Stimulated activated CD8-positive, alpha-beta memory T cell treated with anti-CD3 and anti-CD28 coated beads, Interleukin-4, amount 100 ng/mL, for 24 hours (primary cell): ENCODE measurements at places on chromosomes 12 and 14.

- DNase-seq: no peak
Observed at GRCh38 chr12:65419284-65420072, 141.0 kb downstream of the MSRB3 start.

DNA sequence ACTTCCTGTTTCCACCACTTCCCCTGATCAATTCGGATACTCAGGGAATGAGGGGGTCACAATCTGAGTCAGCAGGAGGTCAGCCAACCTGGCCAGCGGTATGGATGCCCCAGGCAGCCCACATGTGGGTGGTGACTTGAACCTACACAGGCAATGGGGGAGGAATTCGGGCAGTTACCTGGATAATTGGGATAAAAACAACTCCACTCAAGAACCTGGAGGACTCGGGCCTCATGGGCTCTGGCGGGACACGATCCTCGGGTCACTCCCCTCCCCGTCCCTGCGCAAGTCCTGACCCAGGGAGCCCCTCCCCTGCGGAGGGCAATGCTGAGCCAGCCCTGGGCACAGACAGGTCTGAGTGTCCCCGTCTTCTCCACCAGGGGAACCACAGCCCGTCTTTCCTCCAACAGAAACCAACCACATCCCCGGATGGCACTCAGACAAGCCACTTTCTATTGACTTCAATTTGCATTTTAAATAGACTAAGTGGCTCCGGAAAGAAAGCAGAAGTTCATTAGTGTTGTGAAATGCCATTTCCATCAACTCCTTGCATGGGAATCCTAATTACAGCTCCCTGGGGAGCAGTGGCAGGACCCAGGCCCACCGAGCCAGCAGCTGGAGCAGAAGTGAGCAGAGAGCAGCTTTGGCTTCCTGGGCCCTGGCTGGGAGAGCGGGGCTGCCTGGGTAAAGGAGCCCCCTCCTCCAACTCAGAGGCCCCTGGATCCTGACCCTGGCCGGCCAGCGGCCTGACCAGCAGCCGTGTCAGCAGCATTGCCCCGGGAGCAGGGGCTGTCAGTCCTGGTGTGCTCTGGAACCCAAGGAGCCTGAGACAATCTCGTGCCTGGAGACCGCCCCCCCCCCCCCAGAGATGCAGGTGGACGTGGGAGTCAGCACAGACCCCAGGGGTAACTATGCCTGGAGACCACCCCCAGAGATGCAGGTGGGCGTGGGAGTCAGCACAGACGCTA, 374.1 kb downstream of the ADGRD1 start:
- no peak for DNase-seq

DNA sequence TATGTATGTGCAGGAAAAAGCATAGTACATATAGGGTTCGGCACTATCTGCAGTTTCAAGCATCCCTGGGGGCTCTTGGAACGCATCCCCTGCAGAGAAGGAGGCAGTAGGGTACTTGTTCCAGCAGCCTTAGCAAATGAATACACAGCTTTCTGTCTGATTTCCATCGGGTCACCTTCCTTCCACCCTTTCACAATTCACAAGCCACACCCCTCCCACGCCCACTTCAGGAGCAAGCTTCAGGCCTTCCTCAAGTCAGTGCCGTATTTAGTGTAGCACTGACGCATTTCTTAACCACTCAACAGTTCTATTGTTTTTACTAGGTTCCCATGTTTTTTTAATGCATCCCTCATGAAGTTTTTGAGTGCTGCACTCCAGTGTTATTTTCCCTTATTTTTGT, 64.2 kb downstream of the CLMN start:
- DNase-seq: no peak

GRCh38 chr14:69692594-69692993, 74.3 kb upstream of the SRSF5 start:
- DNase-seq: no peak

DNA sequence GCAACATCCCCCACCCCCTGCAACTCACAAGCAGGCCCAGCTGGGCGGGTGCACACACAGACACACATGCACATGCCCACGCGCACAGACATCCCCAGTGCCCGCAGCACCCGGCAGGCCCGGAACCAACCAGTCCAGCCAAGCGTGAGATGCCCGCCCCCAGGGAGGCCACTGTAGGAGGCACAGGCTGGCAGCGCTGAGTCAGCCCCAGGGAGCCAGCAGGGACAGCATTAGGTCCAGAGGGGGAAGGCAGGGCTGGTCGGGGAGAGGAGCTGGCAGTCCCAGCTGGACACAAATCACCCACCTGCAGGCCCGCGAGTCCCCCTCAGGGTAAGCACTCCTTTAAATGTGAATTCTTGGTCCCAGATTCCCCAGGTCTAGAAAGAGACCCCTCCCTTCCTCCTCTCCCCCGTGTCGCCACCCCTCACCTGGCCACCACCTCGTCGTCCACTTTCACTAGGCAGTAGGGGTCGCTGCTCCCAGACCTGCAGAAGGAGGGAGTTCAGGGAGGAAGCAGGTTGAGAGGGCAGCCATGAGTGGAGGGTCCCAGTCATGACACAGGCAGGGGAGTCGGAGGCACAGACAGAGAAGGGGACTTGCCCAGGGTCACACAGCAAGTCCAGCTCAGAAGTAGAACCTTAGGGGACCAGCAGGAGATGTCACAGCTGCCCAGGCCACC, 5.0 kb downstream of the RASAL1 start:
- no peak for DNase-seq

DNA sequence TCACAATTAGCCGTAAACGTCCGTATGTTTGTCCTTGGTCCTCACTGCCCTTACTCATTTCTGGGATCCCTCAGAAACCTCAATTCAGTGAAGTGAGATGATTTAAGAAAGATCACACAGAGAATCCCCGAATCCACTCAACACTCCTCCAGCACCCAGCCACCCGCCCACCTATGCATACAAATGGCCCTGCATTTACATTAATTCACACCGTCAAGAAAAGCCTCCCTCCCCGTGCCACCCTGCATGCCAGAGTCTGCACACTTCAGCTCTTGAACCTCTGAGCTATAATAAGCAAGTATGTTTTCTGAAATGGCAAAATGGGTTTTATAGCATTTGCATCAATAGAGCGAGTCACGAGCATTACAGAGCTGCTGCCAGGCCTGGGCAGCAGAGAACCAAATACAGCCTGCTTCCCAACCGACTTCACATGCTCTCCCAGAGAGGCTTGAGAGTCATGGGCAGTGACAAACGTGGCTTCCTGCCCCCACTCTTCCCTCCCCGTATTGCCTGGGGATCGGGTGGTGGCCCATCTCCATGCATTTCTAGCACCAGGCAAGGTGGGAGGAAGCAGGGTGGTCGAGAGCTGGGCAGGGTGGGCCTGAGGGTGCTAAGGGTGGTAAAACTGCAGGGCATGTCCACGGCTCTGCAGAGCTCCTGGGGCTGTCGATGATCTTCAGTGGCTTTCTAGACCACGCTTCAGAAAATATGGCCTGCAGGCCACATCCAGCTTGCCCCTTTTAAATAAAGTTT, 177.6 kb downstream of the RIMBP2 start:
- DNase-seq: no peak

- DNase-seq: no peak
Observed at GRCh38 chr14:65134651-65135579, 32.6 kb upstream of the MAX start.

DNA sequence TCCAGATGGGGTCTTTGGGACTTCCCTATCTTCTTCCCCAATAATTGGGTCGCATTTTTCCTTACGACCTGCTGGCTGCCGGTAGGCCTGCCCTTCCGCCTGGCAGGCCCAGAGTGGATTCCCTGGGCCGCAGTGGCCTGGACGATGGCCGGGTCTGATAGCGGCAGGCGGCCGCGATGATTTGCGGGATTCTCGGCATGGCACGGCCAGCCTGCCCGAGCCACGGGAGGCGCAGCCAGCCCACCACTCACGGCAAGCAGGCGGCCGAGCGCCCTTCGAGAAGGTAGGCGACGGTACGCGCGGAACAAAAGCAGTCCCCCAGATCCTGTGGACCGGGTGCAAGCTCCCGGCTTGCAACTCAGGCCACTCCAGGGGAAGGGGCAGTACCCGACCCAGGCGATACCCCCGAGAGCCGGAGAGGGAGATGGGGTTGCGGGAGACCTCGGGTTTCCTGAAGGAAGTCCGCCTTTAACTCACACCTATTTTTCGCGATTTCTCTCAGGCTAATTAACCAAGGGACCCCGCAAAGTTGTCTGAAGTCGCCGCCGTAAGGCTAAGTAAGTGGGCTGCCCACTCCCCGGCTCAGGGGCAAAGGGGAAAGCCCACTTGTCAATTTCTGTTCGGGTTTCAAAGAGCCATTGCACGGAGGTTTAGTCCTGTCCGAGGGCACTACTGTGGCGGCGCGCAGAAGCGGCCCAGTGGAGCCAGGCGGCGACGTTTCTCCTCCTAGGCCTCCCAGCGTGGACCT, 1.4 kb upstream of the GSC start:
- DNase-seq: no peak

GRCh38 chr12:53532524-53533445, 25.5 kb upstream of the NPFF start:
- DNase-seq: no peak
